ENCODE measurements at places on chromosomes 3 and 15.
A peak's percentile ranks its signal among the peaks of the same experiment; 100 is the strongest.

- no peak for DNase-seq
Measured at GRCh38 chr15:35618260-35619188, 72.6 kb upstream of the DPH6 start.

GRCh38 chr3:51337666-51338065, 47.4 kb upstream of the MANF start:
- DNase-seq = no peak

DNA sequence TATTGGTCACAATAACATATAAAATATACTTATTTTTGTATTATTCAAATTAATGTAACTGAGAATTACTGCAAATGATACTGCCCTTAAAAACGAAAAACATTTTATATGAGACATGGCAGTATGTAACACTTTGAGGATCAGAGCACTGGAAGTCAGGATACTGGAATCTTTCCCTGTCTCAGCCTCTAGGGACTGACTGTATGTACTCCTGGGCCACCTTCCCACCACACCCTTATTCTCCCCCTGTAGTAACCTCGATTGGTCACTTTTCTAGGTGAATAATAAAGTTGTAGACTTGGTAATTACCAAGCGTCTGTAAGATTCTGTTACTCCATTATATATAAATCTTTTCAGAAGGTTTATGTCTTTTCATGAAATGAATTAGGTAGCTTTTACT, 43.0 kb downstream of the LRRC49 start:
- DNase-seq = no peak

- DNase-seq = peak; percentile 52
Measured at GRCh38 chr3:16290007-16290826, 25.2 kb downstream of the OXNAD1 start.

DNA sequence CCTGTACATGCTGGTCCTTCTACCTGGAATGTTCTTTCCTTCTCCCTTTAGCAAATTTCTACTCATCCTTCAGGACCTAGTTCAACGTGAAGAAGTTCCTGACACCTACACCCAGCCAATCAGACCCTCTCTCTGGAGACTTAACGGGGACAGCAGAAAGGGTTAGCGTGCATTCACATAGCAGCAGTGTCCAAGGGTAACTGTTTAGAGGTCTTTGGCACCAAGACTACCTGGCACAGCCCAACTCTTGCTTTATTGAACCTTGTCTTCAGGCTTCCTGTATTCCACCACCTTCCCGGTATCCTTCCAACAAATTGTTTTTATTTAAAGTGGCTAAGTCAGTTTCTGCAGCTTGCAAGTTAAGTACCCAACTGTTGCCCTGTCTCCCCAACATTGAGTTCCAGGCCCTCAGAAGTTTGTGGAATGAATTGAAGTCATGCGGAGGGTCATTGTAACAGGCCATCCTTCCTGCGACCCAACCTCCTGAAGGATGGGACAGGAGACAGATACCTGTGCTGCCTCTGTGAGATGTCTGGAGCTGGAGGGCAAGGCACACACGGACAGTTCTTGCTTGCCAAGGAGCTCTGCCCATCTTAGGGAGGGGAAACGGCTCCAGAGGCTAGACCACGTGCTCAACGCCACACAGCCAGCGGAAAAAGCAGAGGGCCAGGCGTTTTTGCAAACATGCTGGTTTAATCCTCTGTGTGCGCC, 14.4 kb upstream of the WNT7A start:
- no peak for DNase-seq

DNA sequence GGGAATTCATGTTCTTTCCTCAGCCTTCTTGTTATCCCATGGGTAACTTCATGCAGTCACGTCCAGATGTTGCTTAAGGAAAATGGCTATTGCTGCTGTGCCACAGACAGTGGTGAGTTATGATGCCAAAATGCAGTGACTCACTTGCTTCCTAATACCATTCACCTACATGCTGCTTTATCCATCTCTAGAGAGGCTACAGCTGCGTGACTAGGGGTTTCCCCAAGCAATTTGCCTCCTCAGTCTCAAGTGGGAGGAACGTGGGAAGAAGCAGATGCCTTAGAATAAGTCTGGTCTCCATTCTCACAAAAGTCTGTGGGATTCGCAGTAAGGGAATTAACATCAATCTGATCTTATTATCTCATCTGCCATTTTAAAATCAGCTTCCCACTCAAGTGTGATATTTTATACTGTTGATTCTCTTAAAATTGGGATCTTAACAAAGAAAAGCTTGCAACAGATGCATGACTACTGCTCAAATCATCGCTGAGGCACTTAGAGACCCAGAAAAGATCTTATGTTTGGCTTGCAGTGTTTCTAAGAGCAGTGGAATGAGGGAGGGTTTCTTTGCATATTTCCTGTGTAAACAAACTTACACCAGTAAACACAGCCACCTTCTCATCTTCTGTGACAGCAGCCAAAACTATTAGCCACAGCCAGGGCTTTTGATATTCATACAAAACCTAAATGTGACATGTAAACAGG, 62.0 kb upstream of the ACP3 start:
- DNase-seq = peak; percentile 70

DNA sequence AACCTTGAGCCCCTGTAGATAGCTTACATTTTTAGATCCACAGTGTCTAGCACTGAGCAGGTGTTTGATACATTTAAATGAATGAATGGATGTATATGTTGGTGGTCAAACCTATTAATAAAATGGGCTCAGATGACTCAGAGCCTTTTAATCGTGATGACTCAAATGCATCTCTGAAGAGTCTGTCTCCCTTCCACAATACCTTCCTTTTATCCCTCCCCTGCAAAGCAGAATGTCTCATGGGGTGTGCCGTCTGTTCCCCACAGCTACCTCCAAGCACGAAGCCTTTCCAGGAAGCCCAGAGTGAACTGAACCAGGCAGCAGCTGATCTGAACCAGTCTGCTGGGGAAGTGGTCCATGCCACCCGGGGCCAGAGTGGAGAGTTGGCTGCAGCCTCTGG, 303.5 kb upstream of the TPM1 start:
- DNase-seq = peak; percentile 84

- no peak for DNase-seq
Measured at GRCh38 chr3:4314688-4315087, 11.5 kb downstream of the SETMAR start.

DNA sequence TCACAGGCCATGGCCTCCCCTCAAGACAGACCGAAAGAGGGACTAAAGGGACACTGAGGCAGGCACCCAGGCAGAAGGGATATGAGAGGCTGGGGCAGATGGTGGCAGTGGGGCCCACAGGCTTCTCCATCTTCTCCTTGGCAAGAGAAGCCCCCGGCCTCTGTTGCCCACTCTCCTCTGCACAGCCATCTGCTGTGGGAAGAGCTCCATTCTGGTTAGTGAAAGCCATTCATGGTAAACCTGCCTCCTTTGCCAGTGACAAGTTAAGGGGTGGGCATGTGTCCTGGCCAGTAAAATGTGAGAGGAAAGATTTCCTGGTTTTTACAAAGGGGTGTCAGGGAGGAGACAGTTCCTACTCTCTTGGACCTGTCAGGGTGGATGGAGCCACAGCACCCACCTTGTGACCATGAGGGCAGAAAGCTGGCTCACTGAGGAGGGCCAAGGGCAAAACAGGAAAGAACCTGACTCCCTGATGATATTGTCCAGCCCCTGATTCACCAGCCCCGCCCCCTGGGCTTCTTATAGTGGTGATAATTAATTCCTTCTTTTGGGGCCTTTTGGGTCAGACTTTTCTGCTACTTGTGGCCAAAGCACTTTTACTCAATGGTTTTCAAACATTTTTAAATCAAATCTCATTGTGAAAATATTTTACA, 130.4 kb upstream of the SMAD3 start:
- DNase-seq = no peak

DNA sequence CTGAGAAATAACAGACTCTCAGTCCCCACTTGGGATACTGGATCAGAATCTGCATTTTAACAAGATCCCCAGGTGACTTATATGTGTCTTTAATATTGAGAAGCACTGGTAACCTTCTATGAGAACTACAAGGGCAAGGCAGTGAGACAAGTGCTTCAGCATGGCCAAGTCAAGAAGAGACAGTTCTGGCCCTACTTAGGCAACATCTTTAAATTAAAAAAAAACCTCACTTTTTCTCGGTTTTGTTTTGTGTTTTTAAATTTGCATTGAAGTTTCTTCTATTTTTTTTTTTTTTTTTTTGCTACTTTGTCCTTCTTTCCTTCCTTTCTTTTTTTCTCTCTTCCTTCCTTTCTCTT, 42.5 kb upstream of the SPTSSB start:
- DNase-seq = no peak

DNA sequence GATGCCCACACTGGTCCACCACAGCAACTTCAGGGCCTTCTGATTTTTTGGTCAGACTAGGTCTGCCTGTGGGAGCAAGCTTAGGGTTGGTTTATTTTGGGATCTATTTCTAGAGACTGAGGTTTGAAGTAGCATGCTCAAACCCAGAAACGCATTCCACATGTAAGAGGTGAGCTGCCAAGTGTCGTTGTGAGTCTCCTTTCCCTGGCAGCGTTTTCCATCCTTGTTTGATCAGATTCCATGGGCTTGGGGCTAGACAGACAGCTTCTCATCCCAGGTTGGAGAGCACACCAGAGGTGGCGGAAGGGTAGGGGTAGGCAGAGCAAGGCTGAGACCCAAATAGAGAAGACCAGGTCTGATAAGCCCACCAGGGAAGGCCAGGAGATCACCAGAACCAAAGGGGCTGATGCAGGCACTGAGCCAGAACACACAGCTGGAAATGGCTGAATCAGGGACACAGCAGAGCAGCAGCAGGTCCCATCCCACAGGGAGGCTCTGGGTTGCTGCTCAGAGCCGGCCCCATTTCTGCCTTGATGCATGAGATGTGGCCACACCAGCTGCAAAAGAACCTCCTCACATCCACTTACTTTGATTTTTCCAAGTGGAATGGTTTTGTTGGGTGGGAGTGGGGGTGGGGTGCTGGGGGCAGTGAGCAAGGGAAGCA, 186.8 kb downstream of the THSD4 start:
- peak; percentile 44 for DNase-seq

DNA sequence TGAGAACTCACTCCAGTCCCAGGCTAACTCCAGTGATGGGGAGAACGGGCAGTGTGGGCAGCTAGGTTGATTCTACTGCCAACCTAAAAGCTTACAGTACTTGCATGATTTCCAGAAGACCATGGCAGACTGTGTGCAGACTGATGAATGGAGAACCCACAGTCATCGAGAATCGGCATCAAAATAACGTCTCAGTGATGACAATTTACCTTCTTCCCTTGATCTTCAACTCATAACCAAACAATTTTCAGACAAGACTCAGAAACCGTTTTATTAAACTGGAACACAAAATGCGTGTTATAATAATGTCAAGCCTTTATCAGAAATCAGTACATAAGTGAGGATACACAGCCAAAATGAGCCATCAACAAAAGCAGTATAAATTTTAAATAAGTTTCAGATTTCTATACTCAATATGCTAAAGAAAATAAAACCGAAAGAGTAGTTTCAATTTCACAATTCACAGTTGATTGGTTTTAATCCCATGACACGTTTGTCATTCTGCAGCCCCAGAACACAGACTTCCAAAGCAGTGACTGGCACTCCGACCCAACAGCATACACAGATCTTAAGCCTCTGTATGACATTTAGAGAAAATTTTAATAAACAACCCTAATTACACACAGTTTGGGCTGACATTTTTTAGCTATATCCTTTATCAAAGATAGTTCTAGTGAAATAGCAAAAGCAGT, 54.5 kb downstream of the ZMAT3 start:
- no peak for DNase-seq

DNA sequence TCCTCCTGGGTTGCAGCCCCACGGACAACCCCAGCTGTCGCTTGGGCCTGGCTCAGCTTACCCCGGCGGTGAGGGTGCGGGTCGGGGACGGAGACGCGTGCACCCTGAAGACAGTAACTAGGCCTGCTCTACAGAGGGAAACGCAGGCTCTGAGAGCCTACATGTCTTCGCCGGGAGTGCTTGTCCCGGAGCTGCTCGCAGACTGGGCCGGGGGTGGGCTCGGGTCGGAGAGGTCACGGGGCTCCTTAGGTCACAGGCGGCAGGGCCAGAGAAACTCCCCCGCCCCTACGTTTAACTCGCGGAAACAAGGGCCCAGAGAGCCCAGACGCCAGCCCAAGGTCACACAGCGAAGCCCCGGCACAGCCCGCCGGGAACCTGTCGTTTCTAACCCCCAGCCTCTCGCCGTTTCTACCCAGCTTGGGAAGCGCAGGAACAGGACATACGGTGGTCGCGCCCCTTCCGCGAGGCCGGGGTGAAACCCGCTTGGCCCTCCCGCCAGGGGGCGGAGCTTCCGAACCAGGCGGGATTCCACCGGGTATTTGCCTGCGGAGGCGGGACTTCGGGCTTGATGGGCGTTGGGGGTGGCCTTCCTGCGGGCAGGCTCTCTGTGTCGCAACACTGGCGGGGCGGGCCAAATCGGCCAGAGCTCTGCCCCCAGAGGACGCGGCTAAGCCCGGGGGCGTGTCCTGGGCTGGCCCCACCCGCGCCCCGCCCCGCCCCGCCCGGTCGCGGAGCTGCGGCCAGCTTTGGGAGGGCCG, at the start of gene HDAC11:
Gene HDAC11, plus strand, starts transcription at position 725 of the 758 bp plus-strand sequence. CDS start 42 bp downstream, outside the sequence.
- peak; percentile 97 for DNase-seq

DNA sequence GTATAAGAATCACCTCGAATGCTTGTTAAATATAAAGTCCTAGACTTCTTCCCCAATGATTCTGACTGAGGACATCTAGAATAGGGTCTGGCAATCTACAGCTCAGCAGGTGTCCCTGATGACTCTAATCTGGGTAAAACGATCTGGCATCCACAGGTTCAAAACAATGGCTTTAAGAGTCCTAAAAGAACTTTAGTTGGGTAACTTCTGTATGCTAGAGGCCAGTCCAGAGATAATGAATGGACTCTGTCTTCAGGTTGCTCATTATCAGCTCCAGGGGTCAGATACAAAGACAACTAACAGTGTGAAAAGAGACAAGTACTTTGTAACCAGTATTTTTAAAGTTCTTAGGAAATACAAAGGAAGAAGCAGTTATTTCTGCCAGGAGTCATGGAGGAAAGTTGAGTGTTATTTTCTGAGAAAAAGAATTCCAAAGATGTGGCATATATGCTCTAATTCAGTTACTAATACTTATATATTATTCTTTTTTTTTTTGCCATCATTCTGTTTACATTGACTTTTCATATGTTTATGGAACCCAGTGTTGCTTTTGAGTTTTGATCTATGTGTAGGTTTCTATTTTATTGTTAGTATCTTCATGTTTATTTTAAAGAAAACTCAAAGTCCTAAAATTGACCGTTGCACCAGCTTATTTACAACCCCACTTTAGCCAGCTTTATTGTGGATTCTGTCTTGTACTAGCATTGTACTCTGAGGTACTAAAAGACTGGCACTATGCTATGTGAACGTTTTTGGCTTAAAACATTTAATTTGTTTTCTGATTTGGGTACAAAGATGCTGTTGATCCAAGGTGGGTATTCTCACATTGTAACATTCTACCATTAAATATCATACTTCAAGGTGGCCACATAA, 3.1 kb upstream of the GPR15 start:
- no peak for DNase-seq

All from fibroblast of skin of right biceps (primary cell).